ENCODE measurements at places on chromosomes 1 and 21.

- peak; percentile 28 for DNase-seq
These were observed 25.9 kb downstream of the TSPAN2 start for GRCh38 chr1:115063228-115063901.

DNA sequence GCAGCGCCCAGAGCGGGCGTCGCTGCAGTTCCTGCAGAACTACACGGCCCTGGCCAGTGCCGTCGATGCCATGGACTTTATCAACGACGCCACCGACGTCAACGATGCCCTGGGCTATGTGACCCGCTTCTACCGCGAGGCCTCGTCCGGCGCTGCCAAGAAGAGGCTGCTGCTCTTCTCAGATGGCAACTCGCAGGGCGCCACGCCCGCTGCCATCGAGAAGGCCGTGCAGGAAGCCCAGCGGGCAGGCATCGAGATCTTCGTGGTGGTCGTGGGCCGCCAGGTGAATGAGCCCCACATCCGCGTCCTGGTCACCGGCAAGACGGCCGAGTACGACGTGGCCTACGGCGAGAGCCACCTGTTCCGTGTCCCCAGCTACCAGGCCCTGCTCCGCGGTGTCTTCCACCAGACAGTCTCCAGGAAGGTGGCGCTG is 22.0 kb downstream of the COL6A1 start:
- DNase-seq: no peak

DNA sequence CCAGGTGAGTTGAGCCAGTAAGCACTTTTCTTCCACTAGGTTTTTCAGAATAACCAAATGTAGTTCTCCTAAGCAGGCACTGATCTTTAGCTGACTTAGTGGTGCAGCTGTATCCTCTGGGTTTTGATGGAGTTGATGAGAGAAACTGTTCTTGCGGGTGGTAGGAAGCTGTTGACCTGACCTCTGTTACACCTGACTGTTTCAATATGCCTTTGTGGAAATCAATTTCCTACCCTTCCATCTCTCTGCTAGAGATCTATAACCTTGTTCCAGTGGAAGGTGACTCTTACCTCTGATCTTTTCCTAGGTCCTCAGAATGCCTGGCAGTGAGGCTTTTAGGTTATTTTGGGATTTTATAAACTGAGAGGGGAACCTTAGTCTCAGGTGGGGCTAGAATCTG is 51.6 kb upstream of the MACF1 start:
- no peak for DNase-seq

GRCh38 chr1:74652711-74653139 is 20.9 kb downstream of the ERICH3 start:
- DNase-seq: no peak

DNA sequence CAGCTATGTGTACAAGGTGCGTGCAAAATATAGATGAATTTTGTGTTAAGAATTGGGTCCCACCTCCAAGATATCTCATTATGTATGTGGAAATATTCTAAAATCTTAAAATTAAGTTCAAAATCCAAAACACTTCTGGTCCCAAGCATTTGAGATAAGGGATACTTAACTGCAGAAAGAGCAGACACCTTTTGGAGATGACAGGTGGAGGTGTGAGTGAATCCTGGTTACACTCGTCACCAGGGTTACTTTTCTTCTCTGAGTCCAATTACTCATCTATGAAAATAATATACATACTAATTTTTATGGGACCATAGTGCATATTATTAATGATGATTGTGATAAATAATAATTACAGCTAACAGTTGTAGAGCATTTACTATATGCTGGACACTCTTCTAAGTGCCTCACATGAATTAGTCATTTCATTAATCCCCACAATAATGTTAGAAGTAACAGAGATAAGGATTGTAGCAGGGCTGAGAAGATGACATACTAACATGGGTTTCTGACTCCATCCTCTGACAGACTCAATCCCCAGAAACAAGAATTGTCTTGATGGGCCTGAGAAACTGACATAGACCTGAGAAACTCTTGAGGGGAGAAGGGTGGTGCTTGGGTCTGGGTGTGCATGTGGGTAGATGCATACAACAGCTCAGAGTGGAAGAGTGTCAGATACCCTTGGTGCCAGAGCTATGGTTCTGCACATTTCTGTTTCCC is 8.3 kb upstream of the FASLG start:
- no peak for DNase-seq

GRCh38 chr1:39080831-39081270 is 54.7 kb downstream of the NDUFS5 start:
- DNase-seq: no peak

GRCh38 chr1:17875882-17876280 is 120.7 kb downstream of the ACTL8 start:
- no peak for DNase-seq

All from thymus (tissue), 14 donors.